ENCODE measurements at places on chromosomes 1 and 21.

DNA sequence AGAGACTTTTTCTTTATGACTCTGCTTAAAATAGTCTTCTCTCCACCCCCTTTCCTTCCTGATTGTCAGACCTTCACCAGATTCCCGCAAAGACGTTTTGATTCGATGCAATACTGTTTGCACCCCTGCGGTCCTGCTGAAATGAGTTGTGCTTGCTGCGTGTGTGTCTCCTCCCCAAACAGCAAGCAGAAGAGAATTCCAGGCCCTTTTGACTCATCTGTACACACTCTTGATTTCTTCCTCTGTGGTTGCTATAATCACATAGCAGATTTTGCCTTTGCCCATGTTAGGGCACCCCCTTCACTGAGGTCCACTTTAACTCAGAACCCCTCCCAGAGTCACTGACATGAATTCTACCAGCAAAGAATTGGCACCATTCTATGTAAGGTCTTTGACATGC, 136.5 kb downstream of the ZZZ3 start:
- no peak for DNase-seq

GRCh38 chr1:31957701-31958674, 19.8 kb upstream of the PTP4A2 start:
- no peak for DNase-seq

- no peak for DNase-seq
Measured at GRCh38 chr1:227356620-227357146, 38.4 kb upstream of the CDC42BPA start.

DNA sequence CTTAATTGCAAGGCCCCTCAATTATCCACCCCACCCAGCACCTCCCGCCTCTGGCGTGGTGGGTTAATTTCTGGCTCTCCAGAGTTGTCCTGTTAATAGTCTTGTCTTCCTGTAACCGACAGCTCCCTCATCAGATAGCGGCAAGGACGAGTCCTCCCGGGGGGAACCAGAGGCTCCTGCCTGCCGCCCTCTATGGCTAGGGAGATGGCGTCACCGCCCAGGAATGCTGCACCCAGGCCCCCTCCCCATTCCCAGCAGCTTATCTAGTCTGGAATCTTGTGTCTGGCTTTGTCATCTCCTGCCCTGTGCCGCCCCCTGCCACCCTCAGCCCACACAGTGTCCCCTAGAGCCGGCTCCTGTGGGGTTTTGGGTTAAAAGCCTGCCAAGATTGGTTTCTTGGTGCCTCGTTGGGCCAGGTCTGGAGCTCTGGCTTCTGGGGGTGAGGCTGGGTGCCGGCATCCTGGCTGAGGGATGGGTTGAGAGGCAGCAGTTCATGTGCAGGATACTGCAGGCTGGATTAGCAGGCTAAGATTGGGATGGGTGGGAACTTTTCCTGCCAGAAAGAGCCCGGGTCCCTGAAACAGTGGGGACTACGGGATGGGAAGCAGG, 48.8 kb downstream of the EDN2 start:
- no peak for DNase-seq

- no peak for DNase-seq
Measured at GRCh38 chr1:87240661-87241285, 87.9 kb upstream of the LMO4 start.

- no peak for DNase-seq
Measured at GRCh38 chr1:174174461-174175329, 15.4 kb downstream of the RABGAP1L start.

GRCh38 chr21:17848228-17848627, 29.1 kb upstream of the C21orf91 start:
- no peak for DNase-seq

DNA sequence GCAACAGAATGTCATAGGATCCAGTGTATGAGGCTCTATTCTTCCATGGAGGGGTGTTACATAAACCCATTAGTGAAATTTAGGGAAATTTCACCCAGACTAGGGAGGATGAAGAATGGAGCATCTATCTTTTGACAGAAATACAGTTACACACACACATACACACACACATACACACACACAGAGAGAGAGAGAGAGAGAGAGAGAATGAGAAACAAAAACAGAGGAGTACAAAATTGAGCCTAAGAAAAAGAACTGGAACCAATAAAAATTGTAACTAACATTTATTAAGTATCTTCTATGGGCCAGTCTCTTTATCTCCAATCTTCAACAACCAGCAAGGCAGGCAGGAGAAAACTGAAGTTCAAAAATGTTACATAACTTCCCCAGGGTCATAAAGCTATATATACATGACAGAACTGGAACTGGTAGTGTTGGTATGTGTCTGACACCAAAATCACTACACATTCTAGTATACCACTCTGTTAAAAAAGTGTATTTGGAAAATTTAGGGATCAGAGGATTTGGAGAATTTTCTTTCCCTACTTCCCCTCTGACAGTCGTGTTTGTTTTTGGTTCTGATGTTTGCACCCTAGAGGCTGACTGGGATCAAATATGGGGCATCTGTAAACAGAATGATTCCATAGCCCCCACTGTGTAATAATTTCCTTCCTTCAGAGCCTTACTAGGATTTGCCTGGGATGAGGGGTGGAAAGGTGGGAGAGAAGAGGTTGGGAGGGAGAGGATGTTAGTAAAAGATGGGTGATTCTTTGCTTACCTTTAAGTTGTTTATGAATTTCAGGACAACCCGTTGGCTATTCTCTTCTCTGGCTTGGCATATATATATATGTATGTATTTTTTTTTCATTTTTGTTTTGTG, 1.0 kb upstream of the ZFYVE9 start:
- no peak for DNase-seq

DNA sequence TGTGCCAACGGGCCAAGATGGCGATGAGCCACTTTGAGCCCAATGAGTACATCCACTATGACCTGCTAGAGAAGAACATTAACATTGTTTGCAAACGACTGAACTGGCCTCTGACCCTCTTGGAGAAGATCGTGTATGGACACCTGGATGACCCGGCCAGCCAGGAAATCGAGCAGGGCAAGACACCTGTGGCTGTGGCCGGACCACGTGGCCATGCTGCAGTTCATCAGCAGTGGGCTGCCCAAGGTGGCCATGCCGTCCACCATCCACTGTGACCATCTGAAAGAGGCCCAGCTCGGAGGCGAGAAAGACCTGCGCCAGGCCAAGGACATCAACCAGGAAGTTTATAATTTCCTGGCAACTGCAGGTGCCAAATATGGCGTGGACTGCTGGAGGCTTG, 32.2 kb upstream of the GPR137B start:
- no peak for DNase-seq

DNA sequence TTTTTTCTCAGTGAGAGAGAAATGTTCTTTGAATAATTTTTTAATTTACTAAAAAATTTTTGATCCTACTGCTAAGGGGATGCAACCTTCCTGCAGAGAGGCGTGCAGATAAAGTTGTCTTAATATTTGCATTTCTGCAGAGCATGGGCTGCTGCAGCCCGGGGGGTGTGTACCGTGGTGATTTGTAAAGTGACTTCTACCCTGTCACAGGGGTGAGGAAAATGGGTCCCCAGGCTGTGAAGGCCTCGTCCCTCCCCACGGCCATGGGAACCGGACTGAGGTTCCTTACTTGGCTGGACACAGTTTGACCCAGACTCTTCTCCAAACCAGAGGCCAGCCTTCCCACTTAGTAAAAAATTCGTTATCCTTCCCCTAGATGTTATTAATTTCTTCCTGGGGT, 9.5 kb upstream of the C1orf174 start:
- DNase-seq = no peak

GRCh38 chr1:214228976-214229375, 52.0 kb upstream of the SMYD2 start:
- DNase-seq = no peak

DNA sequence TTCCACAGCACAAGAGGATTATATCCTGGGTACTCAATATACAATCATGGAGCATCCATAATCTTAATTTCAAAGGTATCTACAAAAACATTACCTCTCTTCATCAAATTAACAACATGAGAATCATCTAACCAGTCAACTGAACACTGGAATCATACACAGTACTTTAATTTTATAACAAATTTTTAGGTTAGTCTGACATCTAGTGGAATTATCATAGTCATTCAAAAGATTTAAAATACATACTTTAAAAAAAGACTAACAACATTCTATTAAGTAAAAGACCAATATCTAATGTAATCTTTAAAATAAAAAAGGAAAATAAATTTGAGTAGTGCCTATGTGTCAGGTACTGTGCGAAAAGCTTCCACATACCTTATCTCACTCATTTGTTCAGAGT, 16.8 kb upstream of the SH3GLB1 start:
- no peak for DNase-seq

DNA sequence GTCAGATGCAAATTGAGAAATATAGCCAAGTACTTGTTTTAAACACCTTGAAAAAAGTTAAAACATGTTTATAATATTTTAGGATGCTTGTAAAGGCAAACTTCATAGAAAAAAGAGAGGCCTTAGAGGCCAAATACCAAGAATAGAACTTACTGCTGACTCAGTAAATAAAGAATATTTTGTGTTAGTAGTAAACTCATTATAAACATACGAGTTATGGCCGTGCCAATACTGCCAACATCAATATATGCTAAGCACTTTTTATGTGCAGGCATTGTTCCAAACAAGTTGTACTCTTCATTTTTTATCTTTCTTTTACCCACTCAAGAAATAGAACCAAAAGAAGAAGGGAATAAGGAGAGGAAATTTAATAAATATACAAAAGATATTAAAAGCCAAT, 705.9 kb upstream of the NCAM2 start:
- no peak for DNase-seq

DNA sequence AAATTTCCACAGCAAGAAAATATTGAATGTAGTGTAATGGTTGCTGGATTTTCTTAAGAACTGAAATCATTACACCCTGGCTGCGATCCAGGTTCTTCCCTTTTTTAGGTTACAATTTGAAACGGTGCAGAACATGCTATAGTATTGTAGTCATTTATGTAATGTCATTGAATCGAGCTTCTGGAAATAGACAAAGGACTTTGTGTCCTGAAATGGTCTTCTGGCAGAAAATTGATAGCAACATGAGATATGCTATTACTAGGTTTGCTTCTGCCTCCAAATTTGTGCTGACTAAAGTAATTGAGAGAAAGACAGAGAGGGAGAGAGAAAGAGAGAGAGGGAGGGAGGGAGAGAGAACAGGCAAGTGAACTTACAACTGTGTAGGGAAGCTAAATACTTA, 146.2 kb upstream of the NFIA start:
- no peak for DNase-seq

DNA sequence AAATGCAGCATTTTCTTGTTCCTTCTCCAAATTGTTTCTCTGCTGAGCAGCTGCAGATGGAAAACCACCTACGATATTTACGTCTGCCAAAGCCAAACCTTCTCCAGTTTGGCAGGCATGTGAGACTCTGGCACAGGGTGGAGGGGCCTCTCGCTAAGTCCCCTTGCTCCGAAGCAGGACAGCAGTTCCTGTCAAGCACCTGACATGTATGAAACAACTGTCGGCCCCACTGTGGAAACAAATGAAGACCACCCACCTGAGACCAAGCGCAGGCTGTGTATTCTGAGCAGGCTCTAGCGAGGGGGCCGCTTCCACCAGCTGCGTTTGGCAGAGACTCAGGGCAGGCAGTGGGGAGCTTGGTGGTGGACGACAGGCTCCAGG, 74.7 kb downstream of the RIPK4 start:
- DNase-seq = no peak

DNA sequence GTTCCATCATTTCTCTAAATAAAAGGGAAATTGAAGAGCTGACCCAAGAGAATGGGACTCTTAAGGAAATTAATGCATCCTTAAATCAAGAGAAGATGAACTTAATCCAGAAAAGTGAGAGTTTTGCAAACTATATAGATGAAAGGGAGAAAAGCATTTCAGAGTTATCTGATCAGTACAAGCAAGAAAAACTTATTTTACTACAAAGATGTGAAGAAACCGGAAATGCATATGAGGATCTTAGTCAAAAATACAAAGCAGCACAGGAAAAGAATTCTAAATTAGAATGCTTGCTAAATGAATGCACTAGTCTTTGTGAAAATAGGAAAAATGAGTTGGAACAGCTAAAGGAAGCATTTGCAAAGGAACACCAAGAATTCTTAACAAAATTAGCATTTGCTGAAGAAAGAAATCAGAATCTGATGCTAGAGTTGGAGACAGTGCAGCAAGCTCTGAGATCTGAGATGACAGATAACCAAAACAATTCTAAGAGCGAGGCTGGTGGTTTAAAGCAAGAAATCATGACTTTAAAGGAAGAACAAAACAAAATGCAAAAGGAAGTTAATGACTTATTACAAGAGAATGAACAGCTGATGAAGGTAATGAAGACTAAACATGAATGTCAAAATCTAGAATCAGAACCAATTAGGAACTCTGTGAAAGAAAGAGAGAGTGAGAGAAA, 38.4 kb downstream of the CENPF start:
- DNase-seq = no peak

- no peak for DNase-seq
Measured at GRCh38 chr1:65068202-65069010, 79.6 kb upstream of the AK4 start.

DNA sequence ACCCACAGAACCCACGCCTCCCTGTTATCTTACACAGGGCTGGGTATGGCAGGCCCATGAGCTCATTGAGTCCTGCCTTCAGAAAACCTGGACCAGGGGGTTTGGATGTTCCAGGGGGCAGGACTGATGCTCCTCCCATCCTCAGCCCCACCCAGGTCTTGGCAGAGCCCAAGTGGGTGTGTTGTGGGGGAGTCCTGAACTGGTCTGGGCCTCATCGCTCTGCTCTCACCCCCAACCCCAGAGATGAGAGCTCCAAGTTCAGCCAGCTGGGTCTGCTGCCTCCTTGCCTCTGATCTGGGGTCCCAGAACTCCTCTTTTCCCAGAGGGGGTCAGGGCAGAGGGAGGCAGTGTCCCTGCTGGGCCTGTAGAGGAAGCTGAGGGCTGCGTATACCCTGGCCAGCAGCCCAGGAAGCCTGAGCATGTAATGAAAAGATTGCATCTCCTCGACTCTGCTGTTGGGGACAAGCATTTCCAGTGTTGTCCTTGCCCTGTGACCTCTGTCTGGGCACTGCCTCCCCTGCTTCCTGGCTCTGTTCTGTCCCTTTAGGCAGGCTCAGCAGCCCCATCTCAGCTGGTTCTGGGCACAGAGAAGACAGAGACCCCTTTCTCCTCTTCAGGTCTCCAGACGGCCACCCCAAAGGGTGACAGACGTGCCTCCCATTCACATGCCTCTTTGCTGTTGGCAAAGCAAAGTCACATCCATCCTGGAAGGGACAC, 54.7 kb upstream of the EPS8L3 start:
- no peak for DNase-seq

- no peak for DNase-seq
Measured at GRCh38 chr1:54274881-54275280, 74.9 kb downstream of the MRPL37 start.

DNA sequence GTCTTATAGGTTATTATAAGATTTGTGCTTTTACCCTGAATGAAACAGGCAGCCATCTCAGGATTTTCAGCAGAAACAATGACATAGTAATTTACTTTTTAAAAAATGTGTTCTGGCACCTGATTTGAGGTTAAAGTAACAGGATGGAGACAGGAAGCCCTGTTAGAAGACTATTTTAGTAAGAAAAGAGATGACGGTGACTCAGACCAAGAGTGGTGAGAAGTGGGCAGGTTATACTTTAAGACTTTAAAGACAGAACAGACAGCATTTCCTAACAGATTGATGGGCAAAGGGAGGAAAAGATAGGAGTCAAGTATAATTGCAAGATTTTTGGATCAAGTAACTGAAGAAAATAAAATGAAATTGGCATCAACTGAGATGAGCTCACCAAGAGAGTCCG, 436.8 kb upstream of the NR5A2 start:
- DNase-seq = no peak

- DNase-seq = no peak
Measured at GRCh38 chr1:214155987-214156625, 124.9 kb upstream of the SMYD2 start.

Measured in activated CD8-positive, alpha-beta memory T cell treated with anti-CD3 and anti-CD28 coated beads for 1 hour (primary cell).